ENCODE measurements at places on chromosomes 5 and 9. TPM values are rescaled to one million over a fixed set of nuclear protein-coding genes. Genes with fewer than 3 reads are reported as not detected.

DNA sequence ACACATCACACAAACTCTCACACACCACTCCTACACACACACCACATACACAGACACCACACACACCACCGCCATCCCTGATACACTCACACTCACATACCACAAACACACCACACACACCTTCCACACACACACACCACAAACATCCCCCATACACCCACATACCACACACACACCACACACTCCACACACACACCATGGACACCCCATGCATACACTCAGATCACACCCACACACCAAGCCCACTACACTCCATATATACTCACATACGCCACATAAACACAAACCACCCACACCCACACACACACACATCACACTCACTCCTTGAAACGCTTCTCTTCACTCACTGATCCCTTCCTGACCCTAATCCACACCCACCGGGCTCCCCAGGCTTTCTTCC is 9.1 kb upstream of the ANKRD18A start:
- no peak for DNase-seq

GRCh38 chr5:2797981-2798380 is 46.5 kb upstream of the IRX2 start:
- DNase-seq = no peak

DNA sequence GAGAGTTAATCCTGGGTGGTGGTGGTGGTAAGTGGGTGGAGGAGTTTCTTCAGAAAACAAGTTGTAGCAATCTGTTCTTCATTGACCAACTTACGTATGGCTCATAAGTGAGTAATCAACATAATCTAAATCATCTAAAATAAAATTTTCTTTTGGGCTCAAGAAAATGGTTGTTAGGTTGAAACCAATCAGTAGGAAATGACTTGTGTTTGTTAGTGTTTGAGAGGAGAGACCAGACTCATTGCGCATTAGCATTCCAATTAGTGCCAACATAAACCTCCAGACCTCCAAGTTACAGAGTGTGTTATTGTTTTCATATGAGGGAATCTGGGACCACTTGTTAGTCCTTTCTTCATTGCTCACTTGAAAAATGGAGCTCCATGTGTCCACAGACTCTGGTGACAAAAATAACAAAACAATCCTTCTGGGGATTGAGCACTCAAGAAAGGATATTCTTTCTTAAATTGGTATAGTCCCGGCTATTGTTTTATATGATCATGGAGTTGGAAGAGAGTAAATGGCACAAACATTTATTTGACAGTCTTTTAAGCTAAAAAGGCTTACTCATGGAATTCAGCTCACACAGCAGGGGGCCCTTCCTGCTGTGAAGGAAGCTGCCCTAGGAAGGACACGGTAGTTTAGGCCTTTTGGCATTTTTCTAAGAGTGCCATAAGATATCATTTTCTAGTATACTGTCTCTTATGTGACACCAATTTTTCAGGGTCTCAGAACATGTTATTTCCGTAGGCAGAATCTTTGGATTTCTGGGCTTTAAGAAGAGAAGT is 441.1 kb downstream of the EBF1 start:
- no peak for DNase-seq

GRCh38 chr9:130454096-130454811 is 9.5 kb downstream of the ASS1 start:
- no peak for DNase-seq

DNA sequence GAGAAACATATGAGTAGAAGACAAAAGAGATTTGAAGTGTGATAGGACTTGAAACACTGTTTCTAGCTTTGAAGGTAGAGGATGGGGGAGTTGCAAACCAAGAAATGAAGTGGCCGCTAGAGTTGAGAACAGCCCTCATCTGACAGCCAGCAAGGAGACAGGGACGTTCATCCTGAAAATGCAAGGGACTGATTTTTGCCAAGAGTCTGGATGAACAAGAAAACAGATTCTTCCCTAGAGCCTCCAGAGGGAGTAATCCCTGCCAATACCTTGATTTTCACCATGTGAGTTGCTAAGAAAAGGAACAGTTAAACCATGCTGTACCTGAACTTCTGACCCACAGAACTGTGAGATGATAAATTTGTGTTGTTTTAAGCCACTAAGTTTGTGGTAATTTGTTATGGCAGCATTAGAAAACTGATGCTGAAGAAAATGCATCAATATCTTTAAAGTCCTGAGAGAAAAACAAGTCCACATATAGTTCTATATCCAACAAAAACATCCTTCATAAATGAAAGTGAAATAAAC is 154.0 kb upstream of the ADAMTSL1 start:
- no peak for DNase-seq

DNA sequence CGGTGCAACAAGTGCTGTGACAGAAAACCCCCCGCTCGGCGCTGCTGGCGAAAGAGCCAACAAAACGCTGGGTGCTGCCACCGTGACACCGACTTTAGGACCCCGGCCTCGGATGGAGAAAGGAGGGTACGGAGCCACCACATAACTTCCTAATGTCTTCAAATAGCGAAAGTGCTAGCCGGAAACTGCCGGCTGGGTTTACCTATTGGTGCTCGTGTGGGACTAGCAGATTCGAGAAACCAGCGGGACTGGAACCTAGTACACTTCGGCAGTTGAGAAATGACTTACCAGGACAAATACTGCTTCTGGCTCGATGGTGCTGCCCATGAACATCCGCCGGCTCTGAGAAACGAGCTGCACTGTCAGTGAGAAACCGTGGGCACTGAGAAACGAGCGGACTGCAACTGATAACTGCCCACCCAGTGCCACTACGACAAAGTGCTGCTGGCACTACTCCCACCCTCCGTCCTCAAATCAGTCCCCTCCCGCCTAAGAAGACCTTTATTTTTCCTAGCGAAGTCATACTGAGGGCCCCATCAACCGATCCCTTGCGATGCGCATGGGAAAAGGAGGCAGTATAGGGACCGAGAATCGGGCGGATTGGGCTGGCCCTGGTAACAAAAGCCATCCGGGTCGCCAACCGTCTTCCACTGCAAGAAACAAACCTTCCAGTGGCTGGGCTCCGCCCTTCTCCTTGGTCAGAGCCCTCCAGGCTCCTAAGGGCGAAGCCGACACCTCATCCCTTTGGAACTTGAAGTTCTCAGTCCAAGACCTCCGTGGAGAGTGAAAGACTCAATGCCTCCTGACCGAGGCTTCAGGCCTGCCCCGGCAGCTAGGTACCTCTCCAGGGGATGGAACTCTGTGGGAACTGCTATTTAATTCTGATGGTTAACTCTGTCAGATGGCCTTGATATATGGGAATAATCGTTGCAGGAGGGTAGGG is 27.0 kb upstream of the ANXA2R start:
- peak; percentile 92 for DNase-seq

Gene CHSY3
- 0.96 TPM for total RNA-seq

GRCh38 chr9:101930783-101931182 is 192.3 kb upstream of the GRIN3A start:
- DNase-seq = no peak

DNA sequence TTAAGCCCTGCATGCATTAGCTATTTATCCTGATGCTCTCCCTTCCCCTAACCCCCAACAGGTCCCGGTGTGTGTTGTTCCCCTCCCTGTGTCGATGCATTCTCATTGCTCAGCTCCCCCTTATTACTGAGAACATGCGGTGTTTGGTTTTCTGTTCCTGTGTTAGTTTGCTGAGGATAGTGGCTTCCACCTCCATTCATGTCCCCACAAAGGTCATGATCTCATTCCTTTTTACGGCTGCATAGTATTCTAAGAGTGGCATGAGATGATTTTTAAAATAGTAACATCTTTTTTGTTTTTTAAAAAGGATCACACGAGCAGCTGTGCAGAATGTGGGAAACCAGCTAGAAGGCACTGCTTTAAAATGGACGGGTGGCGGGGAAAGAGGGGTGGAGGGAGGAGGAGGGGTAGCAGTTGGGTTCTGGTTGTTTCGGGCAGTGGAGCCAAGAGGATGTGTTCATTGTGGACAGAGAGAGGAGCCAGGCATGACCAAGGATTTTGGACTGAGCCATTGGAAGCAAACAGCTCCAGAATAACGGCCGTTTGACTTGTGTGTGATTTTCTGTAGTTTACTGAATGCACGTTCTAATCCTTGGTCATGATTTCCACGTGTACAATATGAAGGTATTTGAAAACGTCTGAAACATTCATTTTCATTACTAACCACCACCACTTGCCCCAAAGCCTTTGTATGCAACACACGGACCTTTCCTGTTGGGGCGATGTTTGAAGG is 1.7 kb upstream of the TENT4A start:
- DNase-seq = no peak

Gene C5orf52
- not detected for total RNA-seq

- DNase-seq = no peak
Observed at GRCh38 chr9:129223551-129224208, 45.6 kb upstream of the IER5L start.
